ENCODE measurements at places on chromosomes 3 and 15.
A peak's percentile ranks its signal among the peaks of the same experiment; 100 is the strongest.

DNA sequence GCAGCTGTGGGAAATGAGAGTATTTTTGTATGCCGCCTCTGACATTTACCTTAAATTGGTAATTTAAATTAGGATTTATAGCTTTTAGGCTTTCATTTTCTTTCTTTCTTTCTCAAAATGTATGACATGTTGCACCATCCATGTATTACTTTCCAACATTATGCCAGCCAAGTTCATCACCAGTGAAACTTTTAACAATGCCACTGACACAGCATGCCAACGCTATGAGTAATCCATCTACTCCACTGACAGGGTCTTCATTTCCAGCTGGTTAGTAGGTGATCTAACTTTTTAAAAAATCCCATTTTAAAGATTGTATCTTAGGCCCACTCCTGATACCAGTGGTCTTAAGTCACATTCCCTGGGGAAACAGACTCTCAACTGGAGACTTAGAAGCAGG lies 21.8 kb upstream of the CLDN16 start:
- DNase-seq: peak; percentile 11

DNA sequence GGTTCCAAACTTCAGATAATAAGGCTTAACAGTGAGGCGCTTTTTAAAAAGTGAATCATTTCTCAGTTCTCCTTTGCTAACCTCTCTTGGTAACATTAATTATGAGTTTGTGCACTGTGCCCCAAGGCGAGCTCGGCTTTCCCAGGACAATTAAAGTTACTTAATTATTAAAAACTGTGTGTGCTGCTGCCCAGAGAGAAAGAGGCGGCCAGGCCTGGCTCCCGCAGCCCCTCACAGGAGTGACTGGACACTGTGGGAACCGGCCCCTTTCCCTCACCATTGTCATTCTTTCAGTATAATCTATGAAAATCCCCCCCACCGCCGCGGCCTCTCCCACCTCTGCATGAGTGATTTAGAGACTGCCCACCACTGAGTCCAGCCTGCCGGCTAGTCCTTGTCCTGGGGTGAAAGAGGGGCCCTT lies 43.1 kb upstream of the HES1 start:
- DNase-seq: no peak

GRCh38 chr15:26974120-26974780 lies 3.3 kb downstream of the GABRG3 start:
- DNase-seq: peak; percentile 24

DNA sequence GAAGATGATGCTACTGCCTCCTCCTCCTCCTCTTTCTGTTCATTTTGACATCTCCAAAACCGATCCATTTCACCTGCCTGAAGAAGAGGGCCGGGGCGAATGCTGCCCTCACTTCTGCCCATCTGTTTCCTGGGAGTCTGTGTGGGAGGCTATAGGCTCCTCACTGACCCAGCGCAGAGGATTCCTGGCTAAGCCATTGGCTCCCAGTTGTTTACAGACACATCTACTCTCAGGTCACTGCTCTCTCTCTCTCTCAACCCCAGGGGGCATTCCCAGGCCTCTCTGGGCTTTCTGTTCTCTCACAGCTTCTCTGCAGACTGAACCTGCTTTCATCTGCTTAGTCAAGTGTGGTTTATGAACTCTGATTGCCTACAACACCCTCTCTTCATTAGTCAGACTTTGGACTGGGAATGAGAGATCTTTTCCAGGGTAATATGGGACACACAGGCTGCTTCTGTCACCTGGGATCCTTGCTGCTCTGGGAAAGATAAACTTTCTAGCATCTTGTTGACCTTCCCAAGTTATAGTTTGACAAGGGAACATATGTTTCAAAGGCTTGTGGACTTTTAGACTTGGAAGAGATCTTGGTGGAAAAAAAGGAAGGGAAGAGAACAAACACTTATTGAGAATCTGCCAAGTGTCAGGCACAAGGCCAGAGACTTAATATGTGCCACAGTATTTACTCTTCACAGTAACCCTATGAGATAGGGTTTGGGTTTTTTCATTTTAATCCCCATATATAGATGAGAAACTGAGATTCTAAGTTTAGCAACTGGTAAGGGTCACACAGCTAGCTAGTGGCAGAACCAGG lies 30.2 kb upstream of the USP3 start:
- DNase-seq: peak; percentile 15

DNA sequence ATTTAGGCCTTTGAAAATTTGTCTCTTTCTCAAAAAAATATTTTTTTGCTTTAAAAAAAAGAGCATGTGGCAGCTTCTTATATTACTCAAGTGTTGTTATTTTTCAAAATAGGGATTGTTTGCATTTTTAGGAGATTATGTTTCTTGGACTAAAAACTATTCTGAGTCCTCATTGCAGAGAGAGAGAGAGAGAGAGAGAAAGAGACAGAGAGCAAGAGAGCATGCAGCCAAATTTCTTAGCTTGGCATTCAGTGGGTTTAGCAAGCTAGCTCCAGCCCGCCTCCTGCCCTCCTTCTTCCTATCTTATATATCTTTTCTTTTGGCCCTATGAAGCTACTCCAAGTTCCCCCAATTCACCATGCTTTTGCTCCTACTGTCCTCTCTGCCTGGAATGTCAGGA lies 55.7 kb downstream of the CEMIP start:
- peak; percentile 51 for DNase-seq

DNA sequence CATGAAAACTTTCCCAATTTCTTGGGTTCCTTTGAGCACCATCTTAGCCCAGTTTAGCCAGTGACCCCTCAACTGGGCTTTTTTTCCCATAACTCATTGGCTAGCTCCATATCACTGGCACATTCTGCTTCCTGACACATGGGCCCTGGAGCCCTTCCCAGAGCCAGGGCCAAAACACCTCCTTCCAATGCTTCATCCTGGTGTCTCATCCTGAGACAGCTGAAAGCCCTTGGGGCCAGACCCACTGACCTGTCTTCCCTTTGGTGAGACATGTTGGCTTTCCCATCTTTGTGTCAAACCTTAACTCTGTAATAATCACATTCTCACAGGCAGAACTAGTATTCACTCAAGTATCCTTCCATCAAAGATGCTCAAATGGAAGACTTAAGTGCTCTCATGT lies 82.6 kb upstream of the SMAD3 start:
- no peak for DNase-seq

DNA sequence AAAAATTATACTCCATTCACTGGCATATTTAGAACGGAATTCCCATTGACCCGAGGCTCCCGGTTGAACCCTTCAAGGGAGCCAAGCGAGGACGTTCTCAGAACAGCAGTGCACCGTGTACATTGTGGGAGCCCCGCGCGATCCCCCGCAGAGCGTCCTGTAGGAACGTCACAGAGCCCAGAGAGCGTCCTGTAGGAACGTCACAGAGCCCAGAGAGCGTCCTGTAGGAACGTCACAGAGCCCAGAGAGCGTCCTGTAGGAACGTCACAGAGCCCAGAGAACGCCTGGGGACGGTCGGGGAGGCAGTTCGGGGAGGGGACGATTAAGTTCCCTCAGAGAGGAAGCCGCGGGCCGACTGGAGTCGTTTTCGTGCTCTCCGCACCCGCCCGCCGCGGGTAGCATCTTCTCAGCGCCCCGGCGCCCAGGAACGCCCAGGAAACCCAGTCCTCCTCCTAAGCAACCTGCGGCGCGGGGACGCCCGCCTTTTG lies 506 bp upstream of the ATP1B3 start:
- DNase-seq: peak; percentile 79

GRCh38 chr15:67290319-67290718 lies 35.7 kb downstream of the IQCH start:
- peak; percentile 77 for DNase-seq

DNA sequence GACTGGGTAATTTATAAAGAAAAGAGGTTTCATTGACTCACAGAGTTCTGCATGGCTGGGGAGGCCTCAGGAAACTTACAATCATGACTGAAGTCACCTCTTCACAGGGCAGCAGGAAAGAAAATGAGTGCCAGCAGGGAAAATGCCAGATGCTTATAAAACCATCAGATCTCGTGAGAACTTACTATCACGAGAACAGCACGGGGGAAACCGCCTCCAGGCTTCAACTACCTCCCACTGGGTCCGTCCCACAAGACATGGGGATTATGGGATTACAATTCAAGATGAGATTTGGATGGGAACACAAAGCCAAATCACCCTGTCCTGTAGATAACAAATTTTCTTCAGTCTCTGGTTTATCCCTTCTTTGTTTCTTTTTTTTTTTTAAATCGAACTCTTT lies 31.0 kb upstream of the AVEN start:
- no peak for DNase-seq

GRCh38 chr3:195770081-195770840 lies 41.5 kb downstream of the MUC4 start:
- no peak for DNase-seq

DNA sequence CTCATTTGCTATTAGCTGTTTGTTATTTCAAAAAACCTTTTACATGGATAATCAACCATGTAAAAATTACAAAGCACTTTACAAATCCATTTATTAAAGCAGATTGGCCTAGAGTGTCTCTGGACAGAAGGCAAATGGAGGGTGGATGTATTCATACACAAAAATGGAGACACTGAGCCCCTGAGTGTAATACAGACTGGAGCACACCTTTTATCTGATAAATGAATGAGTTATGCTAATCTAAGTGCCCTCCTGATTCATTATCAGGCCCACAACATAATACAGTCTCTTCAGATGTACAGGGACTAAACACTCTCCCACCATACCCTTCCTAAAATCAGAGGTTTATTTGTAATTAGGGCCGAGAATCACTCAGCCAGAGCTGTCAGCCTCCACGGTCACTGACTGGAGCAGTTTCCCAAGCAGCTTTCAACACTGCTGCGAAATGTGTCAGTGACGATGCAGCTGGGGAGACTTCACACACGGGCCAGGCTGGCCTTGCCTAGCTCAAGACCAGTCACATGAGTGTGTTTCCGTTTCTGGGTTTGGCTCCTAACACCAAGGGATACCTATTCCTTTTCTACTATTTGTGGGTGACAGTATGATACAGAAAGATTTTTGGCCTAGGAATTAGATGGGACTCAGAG lies 271.8 kb downstream of the ZIC1 start:
- DNase-seq: no peak

GRCh38 chr3:131690800-131691199 lies 188.0 kb upstream of the MRPL3 start:
- no peak for DNase-seq

DNA sequence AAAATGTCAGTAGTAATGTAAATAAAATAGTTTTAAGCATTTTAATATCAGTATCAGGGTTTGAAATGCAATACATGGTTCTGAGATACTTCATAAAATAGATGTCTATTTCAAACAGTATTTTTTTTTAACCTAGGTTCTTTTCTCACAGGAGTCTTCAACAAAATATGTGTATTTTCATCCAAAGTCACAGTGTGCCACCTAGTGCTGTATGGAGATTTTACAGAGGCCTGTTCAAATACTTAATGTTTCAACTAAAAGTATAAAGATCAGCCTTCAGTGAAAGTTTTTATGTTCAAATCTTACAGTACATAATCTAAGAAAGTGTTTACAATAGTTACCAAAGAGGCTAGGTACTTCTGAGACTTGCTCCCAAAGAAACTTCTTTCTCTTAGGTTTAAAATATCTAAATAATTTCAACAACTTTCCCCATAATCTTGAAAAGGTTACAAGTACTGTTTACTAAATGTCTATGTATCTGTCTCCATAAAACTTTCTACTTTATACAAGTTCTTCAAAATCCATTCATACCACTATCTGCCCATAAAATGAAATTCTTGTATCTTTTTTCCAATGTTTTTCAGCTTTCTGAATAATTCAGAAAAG lies 38.3 kb downstream of the SCAPER start:
- DNase-seq: peak; percentile 61

DNA sequence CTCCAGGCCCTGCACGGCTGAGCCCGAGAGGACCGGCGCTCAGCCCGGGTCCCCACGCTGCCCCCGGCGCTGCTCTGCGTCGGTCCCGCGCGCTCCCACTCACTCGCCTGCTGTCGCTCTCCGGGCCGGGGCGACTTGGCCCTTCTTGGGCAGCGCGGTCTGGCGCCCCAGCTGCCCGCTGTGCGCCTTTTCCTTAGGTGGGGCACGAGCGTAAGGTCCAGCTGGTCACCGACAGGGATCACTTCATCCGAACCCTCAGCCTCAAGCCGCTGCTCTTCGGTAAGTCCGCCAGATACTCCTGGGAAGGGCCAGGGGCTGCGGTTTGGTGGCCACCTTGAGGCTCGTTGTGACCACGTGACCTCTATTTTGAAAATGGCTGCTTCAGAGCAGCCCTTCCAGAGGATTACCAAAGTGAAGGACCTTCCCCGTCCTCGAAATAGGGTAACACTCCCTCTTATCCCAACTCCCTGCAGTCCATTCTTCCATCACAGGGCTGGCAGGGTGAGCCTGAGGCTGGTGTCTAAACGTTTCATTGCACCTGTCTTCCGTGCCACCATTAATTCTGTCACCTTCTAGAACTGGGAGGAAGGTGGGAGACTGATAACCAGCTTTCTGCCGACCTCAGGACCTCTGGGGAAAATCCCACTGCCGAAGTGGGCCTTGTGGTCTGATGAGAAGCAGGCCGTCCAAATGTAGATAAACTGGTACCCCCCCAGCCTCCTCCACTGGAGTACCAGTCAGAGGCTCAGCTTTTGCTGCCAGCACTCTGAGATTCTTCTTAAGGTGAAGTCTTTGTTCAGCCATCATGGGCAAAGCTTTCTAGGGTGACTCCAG lies 812 bp downstream of the P4HTM start:
- peak; percentile 31 for DNase-seq

- no peak for DNase-seq
Measured at GRCh38 chr15:75697523-75697922, 15.1 kb downstream of the CSPG4 start.

DNA sequence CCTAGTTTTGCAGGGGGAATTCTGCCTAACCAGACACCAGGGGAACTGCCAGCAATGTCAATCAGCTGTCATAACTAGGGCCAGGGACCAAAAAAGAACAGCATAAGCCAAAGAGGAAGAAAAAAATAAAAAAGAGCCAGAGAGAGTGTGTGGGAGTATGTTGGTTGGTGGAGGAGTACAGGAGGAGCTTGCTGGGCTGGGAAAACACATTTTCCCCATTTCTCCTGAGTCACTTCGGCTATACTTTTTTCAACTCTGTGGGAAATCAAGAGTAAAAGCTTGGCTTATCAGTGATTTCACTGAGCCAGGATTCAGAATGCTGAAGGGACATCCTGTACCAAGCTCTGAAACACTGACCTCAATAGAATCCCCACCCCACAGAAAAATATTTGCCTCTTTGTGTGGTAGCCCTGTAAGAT lies 144.7 kb upstream of the DPH6 start:
- no peak for DNase-seq

- no peak for DNase-seq
Measured at GRCh38 chr15:80153900-80154299, 1.1 kb downstream of the FAH start.

DNA sequence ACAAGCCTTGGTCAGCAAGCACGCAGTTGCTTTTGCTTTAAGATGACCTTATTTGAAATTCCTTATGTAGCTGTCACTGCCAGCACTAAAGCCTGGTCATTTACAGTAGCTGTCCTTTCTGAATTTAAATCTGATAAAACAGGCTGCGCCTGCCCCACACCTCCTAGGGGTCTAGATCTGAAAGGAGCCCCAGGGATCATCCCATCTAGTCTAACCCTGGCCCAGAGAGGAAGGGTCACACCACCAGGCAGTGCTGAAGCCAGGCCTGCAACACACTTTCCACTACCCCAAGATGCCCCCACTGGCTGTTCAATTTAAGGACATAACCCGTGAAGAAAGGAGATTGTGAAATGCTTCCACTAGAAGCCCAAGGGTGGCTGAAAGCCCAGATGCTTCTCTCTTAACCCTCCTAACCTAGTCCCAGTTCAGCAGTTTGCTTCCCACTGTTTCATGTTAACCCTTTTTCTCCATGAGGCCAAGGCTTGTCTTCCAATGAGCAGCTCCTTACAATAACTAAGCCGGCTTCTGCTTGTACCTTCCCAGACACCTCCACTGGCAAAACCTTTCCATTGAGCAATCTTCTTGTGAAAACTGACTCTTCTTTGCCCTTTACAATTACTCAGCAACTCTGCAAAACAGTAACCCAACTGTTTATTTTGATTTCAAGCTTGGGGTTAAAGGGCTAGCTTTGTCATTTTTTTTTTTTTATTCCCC lies 198.9 kb upstream of the LPP start:
- DNase-seq: peak; percentile 64

Data from trophoblast cell (in vitro differentiated cells and primary cell).